ENCODE measurements at places on chromosomes 2 and 18.

DNA sequence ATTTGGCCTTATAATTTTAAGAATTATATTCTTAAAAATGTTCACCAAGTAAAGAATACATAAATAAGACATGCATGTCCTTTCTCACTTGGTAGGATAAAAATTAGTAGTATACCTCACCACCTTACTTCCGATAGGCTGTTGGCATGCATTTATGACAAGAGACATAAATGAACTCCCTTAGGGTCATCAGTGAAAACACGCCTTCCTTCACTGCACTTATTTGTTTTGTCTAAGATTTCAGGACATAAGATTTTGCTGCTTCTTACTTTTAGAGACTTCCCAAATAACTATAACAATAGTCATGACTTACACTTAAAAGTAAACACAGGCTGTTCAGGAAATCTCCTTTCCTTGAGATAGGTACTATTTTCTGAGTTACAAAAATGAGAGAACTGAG, 661.3 kb upstream of the CNTNAP5 start:
- DNase-seq: no peak

DNA sequence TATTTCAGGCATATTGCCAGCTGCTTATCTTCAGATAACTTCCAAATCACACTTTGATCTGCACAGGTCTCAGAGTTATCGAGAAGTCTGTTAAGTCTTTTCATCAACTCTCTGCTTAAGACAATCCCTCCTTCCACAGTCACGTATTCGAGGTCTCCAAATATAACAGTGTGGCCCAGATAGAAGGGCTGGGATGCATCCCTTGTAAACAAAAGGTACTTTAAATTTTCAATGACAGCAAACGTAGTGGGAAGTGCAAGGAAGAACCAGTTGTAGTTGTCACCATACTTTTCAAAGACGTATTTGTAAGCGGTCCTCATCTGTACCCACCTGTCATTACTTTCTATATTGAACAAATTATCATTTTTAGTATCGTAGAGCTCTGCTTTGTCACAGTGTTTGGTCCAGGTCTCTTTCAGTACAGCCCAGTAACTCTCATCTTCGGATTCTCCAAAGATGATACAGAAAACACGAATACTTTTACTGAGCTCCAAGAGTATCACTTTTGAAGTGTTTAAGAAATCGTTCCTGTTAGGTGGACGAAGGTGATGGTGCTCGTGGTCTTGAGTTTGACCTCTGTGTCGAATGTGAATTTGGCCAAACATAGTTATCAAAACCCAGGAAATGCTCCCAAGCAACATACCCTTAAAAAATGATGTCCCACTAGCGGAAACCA, 445 bp downstream of the C1GALT1C1L start:
- DNase-seq: no peak

DNA sequence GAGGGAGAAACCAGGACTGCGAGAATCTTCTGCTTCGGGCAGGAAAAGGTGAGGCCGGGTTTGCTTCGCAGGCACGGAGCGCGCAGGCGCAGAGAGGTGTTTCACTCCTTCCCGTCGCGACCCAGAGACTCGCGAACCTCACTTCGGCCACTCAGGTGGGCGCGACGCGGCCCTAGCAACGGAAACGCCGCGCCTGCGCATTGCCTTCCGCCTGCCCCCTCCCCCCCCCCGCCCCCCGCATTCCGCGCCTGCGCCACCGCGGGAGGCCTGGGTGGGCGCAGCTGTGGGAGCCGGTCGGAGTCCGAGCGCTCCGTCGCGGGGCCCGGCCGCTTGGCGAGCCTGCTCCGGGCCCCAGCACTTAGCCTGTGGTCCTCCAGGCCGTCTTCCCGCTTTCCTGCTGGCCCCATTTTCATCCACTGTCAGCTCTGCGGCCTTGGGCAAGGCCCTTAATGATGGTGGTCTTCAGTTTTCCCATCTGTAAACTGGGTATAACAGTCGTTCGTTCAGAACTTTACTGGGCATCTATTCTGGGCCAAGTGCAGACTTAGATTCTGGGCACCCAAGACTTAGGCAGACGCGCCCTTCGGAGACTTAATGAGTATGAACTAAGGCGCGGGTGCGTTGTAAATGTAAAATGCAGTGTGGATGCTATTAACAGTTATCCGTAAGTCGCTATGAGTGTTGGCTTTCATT, 62.1 kb upstream of the ACKR3 start:
- peak; percentile 78 for DNase-seq

DNA sequence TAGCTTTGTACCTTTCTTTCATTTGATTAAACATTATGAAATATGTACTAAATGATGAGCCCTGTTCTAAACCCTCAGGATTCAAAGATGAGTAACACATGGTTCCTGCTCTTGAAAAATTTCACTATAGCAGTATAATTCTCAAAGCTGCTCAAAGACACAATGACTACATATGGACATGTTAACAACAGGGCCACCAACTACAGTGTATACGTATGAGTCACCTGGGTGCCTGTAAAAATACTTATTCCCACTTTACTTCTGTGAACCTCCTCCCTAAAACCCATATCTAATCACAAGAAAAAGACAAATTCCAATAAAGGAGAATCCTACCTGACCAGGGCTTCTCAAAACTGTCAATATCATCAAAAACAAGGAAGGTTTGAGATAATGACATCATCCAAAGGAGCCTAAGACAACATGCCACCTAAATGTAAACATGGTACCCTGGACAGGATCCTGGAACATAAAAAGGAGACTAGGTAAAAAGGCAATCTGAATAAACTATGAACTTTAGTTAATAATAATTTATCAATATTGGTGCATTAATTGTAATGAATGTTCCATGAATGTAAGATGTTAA, 84.7 kb downstream of the FAM161A start:
- DNase-seq: no peak

GRCh38 chr2:37809525-37809924, 115.6 kb upstream of the RMDN2 start:
- no peak for DNase-seq

DNA sequence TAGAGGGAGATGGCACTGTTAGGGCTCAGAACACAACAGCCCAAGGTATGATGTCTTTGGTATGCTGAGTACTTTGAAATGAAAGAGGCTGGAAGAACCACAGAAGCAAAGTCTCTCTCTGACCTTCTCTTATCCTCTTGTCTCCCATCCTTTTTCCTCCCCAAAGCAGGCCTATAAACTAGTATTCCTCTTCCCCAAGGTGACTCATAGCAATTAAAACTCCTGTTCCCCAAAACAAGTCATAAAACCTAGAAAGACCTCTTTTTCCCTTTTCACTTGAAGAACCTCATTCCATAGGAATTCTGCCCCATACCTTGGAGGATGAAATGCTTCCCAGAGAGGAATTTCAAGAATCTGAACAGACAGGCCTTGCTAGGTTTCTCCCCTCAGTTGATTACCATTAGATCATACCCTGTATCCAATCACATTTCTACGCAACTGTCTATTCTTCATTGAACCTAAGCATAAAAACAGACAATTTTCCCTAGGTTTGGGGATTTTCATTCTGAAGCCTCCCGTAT, 25.7 kb downstream of the MDH1 start:
- no peak for DNase-seq

GRCh38 chr2:205683502-205684367, 1.4 kb downstream of the NRP2 start:
- DNase-seq: no peak

DNA sequence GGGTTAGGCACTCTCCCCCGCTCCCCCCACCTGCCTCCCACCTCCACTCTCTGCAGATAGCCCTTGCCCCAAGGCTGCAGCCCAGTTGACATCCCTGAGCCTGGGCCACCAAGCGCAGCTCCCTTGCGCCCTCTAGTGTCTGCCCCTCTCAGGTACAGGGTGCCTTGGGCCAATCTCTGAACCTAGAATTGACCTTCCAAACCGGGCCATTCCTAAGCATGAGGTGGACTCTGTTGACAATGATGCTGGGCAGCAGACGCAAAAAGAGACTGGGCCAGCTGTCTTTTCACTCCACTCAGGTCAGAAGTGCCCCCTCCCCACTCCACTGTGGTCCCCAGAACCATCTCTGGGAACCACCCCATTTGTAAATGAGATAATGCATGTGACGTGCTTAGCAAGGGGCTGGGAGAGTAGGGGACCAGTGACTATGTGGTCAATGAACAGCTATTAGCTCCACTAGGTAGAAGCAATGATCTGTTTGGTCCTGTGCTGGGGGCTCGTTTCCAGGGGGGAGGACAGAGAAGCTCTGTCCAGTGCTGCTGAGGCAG, 43.3 kb upstream of the PLB1 start:
- peak; percentile 52 for DNase-seq

GRCh38 chr2:120016800-120017199, 3.9 kb downstream of the EPB41L5 start:
- DNase-seq: no peak

DNA sequence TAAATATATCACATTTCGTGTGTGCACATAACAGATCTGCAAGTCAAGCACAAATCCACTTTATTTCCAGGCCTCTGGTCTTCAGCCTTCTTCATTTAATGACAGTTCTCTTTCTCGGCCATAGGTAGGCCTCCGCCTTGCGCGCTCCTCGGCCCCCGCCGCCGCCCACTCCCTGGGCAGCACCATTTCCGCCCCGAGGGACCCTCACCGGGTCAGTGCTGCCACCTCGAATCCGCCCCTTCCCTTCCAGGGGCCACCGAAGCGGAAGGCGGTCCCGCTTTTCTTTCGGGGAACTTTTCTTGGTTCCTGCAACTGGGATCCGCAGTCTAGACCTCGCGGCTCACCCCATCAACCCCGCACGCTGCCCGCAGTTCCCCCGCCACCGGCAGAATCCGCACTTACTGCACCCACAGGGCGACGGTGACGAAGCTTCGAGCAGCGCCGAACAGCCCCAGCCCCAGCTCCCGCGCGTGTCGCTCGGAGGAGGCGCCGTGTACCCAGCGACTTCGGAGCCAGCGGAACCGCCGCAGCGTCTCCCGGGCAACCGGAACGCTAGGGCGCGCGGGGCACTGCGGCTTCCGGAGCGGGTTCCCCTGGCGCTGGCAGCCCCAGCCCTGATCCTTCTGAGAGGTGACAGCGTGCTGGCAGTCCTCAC, at the start of gene CDKL4:
TSS of gene CDKL4 (minus strand) at position 502 of the 655 bp plus-strand sequence.
- peak; percentile 86 for DNase-seq

DNA sequence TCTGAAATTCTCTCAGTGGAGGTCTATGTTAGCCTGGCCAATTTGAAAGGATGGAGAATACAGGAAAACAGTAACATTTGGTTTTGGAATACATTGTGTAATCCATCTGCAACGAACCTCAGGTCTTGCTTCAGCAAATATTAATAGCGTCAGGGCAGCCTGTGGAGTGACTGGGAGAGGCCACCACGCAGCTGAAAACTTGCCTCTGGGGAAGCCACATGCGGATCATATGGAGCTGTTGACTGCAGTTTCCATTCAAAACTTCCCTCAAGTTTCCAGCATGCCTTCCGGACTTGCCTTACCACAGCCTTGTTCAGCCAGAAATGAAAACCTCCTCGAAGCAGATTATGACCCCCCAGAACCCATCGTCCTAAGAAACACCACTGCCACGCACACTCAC, 25.7 kb downstream of the BCL11A start:
- no peak for DNase-seq

- DNase-seq: no peak
Measured at GRCh38 chr2:213920014-213920413, 490.8 kb upstream of the VWC2L start.

GRCh38 chr2:160703648-160704585, 210.3 kb upstream of the RBMS1 start:
- DNase-seq: no peak

GRCh38 chr2:119491776-119492525, 32.3 kb downstream of the SCTR start:
- DNase-seq: no peak

DNA sequence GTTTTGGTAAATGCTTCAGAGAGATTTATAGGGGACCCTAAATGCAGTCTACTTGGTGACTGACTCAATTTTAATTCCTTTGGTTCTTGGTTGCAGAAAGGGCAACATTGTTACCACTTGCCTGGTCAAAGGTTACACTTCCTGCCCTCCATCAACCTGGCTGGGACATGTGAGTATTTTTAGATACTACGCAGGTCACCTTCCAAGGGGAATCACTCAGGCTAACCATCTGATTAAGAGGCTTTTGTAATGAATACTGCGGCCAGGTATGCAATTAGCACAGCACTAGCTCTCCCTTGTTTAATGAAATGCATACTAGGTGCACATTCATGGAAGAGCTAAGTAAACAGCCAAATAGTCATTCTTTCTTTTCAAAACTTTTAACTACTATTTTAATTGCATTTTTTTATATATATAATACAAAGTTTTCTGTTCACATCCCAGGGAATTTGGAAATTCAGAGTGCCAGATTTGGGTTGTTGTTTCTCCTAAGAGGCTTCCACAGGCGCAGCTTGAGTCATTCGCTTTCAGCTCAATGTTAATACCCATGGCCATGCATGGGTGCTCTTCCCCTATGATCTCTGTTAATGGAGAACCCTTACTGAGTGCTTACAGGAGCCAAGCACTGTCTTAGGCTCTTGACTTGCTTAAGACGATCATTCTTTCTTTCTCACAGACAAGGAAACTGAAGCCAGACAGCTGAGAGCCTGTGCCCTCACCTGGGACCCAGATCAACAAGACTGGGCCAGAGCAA, 152.2 kb downstream of the MTX2 start:
- DNase-seq: no peak

DNA sequence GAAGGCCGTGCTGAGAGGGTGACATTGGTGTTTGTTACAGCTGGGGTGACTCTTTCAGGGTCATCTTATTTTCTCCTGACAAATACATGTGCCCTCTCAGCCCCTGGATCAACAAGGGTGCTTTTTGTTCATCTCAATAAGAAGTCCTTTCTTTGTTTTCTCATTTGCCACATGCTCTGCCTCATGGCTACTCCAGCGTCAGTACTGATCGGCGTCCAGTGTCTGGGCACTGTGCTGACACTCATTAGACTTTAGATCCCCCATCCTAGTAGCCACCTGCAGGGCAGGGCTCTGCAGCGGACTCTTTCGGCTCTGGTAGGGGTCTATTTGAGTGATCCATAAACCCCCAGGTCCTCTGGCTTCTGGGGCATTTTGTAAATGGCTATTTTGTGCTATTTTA, 38.4 kb downstream of the NPPC start:
- DNase-seq: no peak

DNA sequence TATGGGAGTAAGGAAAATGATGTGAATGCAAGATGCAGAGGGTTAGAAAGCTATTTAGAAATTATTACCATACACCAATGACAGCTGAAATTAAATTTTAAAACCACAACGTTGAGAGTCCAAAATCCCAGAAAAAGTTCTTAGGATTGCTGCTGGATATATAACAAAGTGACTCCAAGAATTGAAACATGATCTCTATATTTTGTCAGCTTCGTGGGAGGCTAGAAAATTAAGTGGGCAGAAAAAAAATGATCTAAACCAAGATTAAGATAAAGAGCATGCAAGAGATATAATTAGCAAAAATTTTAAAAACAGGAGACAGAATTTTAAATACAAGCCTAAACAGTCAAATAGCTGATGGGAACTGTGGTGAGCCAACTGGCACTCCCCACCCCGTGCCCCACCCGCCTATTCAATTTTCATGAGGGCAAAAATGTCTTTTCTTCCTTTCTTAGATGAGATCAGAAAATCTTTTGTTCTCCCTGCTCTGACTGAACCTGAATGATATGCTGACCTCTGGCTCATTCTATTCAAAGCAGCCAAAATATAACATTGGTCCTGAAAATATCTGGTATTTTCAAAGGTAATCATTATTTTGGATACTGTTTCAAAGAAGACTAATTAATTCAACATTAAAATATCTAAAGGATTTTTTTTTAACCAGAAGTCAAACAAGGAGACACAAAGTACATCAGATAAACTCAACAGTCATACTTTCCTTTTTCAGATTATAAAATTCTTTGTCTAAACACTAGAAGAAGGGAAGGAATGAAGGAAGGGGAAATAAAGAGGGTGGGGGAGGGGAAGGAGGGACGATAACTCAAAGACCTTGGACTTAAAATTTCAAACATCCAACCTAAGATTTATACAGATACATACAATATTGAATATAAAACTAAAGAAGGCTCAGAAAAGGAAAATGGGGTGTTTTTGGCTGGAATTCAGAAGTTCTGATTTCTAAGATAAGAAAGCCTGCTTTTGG, 12.2 kb downstream of the KANSL3 start:
- DNase-seq: no peak
